Stimulated activated CD4-positive, alpha-beta T cell treated with anti-CD3 and anti-CD28 coated beads, TNF-alpha, amount 100 ng/mL, for 1 hour (primary cell): ENCODE measurements at places on chromosomes 3 and 15.

- DNase-seq: no peak
Observed at GRCh38 chr3:110667216-110667615, 404.4 kb upstream of the NECTIN3 start.

GRCh38 chr3:152961323-152961722 is 126.4 kb downstream of the P2RY1 start:
- no peak for DNase-seq

GRCh38 chr3:53493963-53494791 is at the start of gene CACNA1D:
Gene CACNA1D, plus strand, starts transcription at chr3:53494611. Its CDS starts 556 bp downstream, at chr3:53495167.
- no peak for DNase-seq

- DNase-seq: no peak
Observed at GRCh38 chr3:169199283-169199682, 464.2 kb downstream of the MECOM start.

GRCh38 chr15:28933710-28934445 is 48.1 kb downstream of the APBA2 start:
- DNase-seq: no peak

GRCh38 chr15:88331291-88331690 is 74.8 kb upstream of the NTRK3 start:
- no peak for DNase-seq

GRCh38 chr3:12177126-12177525 is 18.4 kb upstream of the TIMP4 start:
- DNase-seq: no peak

DNA sequence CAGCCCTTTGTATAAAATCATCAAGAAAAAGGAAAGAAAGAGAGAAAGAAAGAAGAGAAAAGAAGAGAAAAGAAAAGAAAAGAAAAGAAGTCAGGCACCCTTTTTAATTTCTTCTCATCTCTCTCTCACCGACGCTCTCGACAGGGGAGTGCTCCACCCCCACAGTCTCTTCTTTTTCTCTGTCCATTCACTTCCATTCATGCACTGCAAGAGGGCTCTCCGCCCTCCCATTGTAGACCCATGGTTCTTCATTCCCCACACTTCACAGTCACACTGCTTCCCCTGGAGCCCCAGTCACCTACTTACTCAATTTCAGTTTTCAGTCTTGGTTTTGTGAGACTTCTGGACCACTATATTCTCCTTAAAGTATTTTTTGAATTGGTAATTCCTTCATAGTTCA is 254.7 kb downstream of the SOX2 start:
- DNase-seq: no peak

GRCh38 chr3:53823026-53823955 is 22.9 kb downstream of the CHDH start:
- DNase-seq: no peak

GRCh38 chr3:111619833-111620232 is 24.7 kb upstream of the ZBED2 start:
- no peak for DNase-seq

DNA sequence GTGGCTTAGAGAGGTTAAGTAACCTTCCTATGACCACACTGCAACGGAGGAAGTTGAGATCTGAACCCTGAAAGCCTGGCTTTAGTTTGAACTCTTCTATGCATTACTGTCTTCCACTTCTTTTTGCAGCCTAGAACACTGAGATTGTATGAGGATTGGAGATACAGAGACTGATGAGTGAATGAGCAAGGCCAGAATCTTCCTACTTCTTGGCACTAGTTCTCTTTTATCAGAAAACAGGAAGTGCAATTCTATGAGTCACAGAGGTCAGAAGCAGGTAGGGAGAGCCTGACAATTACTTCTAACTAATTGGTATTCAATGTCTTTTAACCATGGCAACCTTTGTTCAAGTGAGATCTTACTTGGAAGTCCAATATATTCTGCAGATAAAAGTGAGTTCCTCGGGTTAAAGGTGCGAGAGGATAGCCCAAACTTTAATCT is 219.0 kb downstream of the SHQ1 start:
- no peak for DNase-seq

DNA sequence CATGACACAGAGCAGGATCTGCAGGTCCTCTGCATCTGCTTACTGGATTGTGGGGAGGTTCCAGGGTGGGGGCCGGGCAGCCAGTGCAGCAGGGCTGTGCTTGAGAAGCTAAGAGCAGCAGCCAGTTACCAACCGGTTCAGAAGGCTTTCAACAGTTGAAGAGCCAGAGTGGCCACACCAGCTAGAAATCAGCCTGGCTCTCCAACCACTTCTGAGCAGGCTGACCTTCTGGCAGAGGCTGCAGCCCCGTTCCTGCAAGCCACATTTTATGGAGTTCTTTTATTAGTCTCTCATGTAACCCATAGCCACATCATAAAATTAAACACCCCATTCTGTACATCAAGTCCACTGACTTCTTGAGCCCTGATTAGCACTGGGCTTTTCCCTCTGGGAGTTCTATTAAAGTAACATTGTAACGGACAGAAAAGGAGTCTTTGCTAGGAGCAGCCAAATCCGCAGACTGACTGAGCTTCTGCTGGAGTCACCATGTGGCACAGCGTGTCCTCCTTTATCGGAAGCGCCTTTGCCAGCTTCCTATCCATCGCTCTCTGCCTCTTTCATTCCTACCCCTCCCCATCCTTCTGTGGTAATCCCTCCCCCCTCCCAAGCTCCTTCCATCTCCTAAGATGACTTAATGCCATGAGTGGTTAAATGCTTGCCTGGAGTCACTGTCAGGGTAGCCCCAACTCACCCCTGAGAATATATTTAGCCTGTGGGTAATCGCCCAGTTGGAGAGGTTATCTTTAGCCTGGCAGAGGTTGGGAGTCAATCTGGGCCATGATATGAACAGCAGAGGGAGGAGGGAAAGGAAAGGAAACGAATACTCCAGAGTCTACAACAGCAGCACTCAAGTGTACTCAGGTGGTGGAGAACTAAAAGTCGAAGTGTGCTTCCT is 138.5 kb upstream of the HES1 start:
- DNase-seq: no peak

- DNase-seq: no peak
Observed at GRCh38 chr15:46941241-46941640, 776.1 kb upstream of the SEMA6D start.

GRCh38 chr3:124385996-124386395 is 344.3 kb upstream of the UMPS start:
- no peak for DNase-seq

- no peak for DNase-seq
Observed at GRCh38 chr15:75697523-75697922, 15.1 kb downstream of the CSPG4 start.

GRCh38 chr15:40439960-40440742 is 602 bp upstream of the BAHD1 start:
- DNase-seq: no peak

DNA sequence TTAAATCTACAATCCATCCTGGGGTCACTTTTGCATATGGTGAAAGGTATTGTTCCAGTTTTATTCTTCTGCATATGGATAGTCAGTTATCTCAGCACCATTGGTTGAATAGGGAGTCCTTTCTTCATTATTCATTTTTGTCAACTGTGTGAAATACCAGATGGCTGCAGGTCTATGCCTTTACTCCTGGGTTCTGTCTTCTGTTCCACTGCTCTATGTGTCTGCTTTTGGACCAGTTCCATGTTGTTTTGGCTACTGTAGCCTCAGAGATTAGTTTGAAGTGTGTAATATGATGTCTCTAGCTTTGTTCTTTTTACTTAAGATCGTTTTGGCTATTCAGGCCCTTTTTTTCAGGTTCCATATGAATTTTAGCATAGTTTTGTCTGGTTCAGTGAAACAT is 795.8 kb downstream of the OTOL1 start:
- no peak for DNase-seq

GRCh38 chr15:84648539-84648938 is 5.5 kb downstream of the WDR73 start:
- no peak for DNase-seq

DNA sequence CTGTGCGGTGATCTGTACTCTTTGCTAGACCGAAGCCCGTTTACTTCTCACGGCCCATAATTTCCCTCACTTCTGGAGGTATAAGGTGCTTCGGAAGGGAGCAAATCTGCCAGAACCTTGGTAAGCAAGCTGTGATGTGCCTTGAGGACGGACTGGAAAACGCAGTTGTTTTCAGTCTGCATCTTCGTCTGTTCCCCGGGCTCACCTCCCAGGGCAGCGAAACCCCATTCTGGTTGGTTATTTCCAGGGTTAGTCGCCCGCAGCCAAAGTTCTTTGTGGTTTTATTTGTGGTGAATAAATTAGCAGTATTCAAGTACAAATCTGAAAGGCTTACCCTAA is 401 bp downstream of the RAMAC start:
- no peak for DNase-seq

GRCh38 chr3:138314751-138315150 is 14.9 kb downstream of the NME9 start:
- no peak for DNase-seq

DNA sequence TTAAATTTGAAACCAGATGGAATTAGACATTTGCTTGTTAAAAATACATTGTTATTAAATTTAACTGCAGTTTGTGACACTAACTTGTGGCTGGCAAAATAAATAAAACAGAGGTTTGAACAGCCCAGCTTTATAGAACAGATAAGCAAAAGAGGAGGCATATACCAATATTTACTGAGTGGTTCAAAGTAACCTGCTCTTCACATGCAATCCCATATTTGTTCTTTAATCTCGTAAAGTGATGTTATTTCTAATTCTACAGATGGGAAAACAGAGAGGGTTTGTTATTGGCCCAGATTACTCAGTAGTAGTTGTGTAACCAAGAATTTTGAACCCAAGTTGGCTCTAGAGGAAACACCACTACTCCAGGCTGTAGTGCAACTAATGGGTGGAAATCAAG is 37.6 kb downstream of the WNT5A start:
- no peak for DNase-seq

DNA sequence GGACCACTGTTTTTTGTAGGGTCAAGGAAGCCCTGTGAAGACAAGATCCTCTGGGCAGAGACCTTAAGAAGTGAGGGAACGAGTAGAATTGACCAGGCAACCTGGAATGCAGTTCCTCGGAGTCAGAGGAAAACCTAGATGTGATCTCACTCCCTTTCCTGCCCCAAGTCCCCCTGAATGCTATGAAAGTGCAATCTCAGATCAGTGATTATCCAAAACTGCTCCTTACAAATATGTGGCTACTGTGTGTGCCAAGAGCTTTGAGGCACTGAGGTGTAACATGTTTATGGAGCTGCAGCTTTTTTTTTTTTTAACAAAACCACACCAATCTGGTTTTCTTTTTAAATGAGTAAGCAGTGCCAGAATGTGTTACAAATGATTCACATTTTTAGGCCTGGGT is 35.8 kb downstream of the THSD4 start:
- no peak for DNase-seq

- no peak for DNase-seq
Observed at GRCh38 chr15:80429964-80430363, 25.8 kb downstream of the ARNT2 start.

GRCh38 chr3:123064506-123064905 is 2.3 kb upstream of the PDIA5 start:
- no peak for DNase-seq

DNA sequence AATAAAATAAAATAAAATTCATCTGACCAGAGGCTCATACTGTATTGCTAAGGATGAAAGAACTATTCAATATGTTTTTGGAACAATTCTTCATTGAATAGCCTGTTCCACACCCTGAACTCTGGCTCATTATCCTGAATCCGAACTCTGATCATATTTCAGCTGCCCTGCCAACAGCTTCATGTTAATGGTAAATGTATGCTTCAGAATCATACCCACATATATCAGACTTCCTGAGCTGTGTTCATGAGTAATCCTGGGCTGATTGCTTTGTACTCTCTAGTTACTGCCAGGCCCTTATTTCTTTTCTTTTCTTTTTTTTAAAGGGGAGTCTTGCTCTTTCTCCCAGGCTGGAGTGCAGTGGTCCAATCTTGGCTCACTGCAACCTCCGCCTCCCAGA is 11.8 kb downstream of the INO80 start:
- no peak for DNase-seq

- peak; percentile 23 for DNase-seq
Observed at GRCh38 chr15:45705510-45706473, 71.0 kb downstream of the SQOR start.

DNA sequence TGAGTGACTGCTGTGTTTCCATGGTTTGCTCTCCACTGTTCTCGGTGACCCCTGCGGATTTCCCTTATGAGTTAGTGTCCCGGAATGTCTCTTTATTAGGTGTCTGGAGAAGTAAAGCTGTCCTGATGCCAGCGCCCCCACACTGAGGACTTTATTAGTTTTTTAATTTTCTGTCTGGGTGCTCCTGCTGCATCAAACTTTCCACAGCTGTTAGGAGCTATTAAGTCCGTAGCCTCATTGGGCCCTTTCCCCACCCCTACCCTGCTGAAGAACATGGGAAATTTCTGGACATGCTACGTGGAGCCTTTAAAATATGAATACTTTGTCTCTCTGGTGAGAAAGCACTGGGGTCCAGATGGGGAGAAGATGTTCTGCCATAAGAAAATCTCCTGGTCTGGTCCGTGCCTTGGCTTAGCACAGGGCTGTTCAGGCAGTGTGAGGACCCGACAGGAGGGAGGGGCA is 161.7 kb upstream of the HES1 start:
- DNase-seq: no peak

DNA sequence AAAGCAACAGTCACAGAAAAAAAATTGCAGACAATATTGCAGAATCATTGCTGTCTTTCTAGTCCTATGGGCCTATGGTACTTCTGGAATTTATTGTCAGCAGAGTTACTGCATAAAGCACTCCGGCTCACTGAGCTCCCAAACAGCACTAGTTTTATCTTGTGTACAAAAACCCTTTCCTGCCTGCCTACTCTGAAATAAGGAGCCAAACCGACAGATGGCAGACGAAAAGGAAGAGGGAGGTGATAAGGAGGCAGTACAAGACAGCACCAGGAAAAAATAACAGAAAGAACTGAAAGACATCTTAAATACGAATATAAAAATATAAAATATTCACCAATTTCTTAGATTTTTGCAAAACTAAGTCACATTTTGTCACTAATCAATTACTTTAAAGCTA is 15.6 kb downstream of the HERC1 start:
- no peak for DNase-seq

- no peak for DNase-seq
Observed at GRCh38 chr15:66163553-66163952, 90.0 kb downstream of the MEGF11 start.

- no peak for DNase-seq
Observed at GRCh38 chr15:34644061-34644460, 60.6 kb upstream of the GOLGA8B start.

DNA sequence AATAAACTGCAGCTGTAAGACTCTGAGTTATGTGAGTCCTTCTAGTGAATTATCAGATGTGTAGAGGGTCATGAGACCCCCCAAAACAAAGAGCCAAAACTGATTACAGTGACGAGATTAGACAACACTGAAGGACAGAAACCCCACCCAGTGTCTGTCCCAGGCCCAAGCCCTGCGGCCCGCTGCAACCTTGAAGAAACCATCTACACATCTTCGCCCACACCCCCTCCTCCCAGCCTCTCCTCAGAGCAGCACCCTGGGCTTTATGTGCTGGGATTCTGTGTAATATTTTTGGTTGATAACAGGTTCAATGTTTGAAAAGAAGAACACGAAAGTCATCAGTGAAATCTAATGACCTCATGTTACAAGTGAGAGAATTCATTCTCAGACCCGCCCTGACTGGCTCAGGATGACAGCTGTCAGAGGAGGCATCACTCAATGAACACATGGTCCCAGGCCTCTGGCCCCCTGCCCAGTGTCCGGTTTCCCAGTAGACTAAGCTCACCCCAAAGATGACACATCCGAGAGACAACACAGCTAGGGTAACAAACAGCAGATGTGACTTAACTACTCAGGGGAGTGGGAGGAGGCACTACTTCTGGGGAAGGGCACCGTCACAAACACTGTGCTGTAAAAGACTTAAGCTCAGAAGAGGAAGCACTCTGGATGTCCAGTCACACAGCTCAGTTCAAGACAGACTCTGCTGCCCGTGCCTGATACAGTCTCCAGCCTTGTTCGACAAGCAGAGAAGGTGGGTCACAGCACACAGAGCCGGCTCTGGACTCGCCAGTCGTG is 48.9 kb downstream of the NIPA2 start:
- no peak for DNase-seq
